Dermis blood vessel endothelial cell (primary cell): ENCODE measurements at places on chromosomes 13 and 19. TPM values are rescaled to one million over a fixed set of nuclear protein-coding genes. Genes with fewer than 3 reads are reported as not detected.

Gene ZNF235
- 7.5 and 9.4 TPM in 2 replicates for total RNA-seq

DNA sequence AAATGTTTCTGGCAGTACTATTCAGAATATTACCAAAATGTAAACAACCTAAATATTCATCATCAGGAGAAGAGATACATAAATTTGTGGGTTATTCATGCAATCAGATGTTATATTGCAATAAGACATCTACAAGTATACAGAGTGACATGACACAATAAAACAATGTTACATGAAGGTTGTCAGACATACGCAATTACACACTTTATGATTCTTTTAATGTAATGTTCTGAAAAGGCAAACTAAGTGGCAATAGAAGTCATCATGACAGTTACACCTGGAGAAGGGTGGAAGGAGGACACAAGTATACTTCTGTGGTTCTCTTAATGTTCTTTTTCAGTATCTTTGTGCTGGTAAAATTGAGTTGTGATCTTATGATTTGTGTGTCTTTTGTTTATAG lies 95.8 kb upstream of the PRR20A start:
- DNase-seq, result no peak

DNA sequence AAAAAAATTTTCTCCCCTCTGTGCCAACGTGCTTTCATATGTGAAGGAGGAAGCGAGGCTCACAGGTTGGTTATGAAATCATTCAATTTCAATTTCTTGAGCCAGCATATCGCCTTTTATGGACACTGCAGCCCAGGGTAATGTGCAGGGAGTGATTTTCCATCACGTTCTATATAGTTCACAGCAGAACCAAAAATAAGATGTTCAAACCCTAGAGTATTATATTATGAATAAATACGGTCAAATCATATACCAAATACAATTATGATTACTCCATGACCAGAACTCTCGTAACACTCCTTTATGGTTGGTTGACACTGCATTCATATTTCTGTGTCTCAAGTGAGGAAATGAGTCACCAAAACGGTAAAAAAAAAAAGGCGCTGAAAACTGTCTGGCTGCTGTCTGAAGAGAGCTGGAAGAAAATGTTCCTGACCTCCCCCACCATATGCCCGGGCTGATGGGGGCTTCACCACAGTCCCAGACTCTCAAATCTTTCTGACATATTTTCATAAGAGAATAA lies 75.8 kb upstream of the UBAC2 start:
- peak; percentile 80 for DNase-seq

DNA sequence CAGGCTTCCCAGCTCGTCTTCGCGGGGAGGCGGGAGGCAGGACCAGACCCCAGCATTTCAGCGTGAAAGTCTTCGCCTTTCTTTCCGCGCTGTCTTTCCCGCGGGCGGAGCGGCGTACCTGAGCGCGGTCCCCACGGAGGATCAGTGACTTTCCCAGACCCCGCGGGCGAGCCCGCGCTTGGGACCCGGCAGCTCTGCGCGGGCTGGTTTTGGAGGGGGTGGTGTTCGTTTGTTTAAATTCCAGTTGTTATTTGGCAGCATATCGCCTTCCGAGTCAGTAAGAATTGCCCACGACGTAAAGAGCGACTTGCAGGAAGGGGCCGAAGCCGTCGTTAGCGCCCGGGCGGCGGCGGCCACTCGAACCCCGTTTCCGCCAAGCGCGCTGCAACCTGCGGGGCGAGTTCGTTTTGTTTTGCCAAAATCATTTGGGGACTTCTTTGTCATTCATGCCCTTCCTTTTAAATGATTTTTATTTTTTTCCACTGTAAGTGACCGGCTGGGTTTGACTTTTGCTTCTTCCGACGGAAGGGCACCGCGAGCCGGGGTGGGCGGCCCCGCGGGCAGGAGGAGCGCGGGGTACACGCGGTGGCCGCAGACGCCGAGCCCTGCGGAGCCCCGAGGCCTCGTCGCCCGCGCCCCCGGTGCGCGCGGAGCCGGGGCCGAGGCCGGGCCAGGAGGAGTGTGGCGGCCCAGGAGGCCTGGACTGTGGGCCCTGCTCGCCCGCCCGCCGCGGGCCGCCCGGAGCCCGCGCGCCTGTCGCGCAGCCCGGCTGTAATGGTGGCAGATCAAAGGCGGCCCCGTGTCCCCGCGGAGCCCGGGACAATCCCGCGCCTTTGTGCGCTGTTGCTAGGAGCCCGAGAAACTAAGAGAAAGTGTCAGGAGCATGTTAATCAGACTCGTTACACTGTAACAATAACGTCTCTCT lies 75.9 kb downstream of the ZIC5 start:
- DNase-seq, result peak; percentile 9

- DNase-seq, result no peak
Observed at GRCh38 chr19:3890591-3890990, 10.1 kb downstream of the ATCAY start.

DNA sequence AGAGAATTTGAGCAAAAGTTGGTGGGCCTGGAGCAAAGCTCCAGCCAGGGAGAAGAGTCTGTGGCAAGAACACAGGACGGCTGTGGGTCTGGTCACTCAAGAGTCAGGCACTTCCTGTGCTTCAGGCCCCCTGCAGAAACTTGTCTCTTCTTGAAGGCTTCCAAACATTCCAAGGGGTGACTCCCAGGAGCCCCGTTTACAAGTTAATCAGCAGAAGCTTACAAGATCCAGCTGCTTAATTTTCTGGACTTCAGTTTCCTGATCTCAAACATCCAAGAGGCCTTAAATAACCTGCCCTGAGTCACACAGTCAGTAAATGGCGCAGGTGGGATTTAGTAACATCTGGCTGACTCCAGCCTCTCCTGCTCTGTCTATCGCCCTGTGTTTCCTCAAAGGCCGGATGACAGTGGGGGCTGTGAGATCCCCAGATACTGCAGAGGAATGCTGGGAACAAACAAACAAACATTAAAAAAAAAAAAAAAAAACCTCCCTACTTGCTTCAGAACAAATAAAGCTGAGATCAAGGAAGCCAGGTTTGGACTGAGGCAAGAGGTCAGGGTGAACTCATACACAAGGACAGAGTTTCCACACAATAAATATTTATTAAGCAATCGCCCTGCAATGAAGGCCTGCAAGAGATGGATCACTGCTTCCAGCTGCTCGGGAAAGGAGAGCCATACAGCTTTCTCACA lies 175.4 kb upstream of the RFC3 start:
- no peak for DNase-seq
